Endothelial cell of umbilical vein (primary cell): ENCODE measurements at places on chromosomes 12 and 14. TPM values are rescaled to one million over a fixed set of nuclear protein-coding genes. Genes with fewer than 3 reads are reported as not detected.

- DNase-seq = no peak
Observed at GRCh38 chr14:96108061-96108795, 69.1 kb downstream of the C14orf132 start.

DNA sequence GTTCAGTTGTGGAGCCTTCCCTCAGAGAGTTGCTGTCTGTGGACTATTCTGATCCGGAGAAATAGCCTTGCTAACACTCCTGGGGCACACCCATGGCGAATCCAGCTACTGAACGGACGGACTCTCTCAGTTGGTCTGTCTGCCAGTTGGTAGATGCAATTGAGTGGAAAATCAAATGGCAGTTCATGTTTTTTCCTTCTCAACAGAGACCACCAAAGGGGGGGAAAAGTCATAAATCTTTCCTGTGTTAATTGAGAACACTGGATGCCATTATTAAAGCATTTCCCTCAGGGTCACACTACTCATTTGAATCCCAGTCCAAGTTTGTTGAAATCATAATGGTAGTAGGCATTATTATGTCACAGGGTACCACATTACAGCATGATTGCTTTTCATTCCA is 354.3 kb upstream of the FAR2 start:
- DNase-seq = no peak

DNA sequence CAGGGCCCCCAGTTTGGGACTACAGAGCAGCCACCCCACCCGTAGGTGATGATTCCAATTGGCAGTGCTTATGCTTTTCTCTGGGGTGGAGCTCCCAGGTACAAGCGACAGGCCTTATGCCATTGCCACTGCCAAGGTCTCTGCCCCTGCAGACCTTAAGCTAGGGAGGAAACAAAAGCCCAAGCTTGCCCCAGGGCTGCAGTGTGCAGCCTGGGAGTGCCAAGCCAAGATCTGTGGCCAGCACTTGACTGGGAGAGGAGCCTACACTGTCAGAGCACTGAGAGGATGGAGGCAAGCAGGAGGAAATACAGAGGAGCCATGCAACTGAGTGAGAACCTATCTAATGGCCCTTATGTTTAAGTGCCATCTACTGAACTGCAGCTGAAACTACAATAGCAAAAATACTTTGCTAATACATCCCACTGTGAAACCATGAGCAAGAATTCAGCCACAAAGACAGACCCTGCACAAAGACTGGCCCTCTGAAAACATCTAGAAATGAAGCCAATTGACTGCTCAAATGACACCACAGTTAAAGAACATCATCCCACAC is 17.7 kb upstream of the ASCL1 start:
- DNase-seq = no peak

DNA sequence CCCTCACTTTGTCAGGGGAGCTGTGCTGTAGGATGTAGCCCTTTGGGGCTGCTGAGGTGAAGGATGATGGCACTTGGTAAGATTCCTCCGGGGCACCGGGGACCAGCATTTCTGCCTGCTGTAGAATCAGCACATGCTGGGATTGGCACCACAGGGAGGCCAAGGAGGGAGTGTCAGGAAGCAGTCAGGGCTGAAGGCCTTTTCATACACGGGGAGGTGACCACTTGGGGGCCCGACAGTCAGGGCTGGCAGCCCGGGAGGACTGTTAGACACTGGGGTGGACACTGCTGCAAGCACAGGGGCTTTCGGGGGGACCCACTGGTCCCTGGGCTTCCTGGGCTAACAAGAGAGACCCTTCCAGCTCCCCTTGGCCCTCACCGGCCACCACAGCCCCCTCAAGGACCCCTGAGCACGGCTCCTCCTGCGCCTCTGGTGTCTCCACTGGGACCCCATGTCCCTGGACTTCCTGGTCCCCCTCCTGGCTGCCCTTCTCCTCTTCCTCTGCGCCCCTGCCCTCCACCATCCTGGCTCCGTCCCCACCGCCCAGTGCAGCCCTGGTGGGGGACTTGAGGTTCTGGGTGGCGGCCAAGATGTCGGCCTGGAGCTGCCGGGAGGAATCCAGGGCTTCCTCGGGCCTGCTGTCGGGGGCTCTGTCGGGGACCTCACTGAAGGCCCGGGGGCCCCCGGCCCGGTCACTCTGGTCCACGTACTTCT is 6.5 kb downstream of the TMEM119 start:
- DNase-seq = no peak

- DNase-seq = no peak
Observed at GRCh38 chr14:99067141-99067920, 204.7 kb downstream of the BCL11B start.

Gene ZDHHC22
- 0.24 and 0.28 TPM in 2 replicates for total RNA-seq

Gene TAS2R42
- not detected in 2 replicates for total RNA-seq

Gene GPR137C
- 3.8 and 5.7 TPM in 2 replicates for total RNA-seq
